CD4-positive, alpha-beta T cell treated with Interleukin-4 for 1 hour (primary cell): ENCODE measurements at places on chromosomes 12 and 14.

GRCh38 chr12:46903058-46903457 lies 77.3 kb upstream of the SLC38A4 start:
- DNase-seq = no peak

DNA sequence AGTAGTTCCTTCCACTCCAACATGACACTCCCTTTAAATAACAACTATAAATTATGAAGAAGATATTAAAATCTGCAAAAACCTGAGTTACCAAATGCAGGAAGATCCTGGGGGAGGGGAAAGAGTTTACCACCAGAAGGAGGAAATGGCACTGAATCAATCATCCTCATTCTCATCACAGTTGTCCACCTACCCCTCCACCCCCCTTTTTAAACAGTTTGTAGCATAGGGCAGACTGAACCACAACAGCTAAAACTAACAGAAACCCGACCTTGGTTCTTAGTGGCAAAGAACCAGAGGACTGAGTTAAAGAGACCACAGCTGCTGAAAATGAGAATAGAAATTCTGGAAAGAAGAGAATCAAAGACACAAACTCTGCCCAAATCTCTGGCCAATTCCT lies 189.5 kb downstream of the MED13L start:
- no peak for DNase-seq

DNA sequence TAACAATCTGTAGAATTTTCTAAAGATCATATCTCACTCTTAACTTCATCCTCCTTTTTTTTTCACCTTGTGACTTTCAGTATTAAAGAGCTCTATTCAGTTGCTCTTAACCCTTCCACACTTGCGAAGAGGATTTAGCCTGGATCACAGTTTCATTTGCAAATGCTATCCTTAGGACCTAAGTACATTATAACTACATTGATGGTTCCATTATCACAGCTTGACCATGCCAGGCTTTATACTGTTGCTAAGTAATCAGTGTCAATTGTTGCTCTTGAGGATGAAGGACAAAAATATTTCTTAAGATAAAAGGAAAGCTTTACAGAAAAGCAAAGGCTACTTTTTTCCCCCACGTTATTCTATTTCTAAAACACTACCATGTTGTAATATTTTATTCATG lies 122.2 kb downstream of the PDZRN4 start:
- DNase-seq = no peak

- DNase-seq = no peak
Measured at GRCh38 chr14:24071144-24071697, at the start of gene CPNE6. TSS of gene CPNE6 (plus strand) at chr14:24071562. CDS start at chr14:24072937, 1,375 bp downstream.

- DNase-seq = no peak
Measured at GRCh38 chr12:119249383-119250155, 70.8 kb downstream of the HSPB8 start.

- no peak for DNase-seq
Measured at GRCh38 chr12:12546314-12546772, 16.3 kb downstream of the DUSP16 start.

DNA sequence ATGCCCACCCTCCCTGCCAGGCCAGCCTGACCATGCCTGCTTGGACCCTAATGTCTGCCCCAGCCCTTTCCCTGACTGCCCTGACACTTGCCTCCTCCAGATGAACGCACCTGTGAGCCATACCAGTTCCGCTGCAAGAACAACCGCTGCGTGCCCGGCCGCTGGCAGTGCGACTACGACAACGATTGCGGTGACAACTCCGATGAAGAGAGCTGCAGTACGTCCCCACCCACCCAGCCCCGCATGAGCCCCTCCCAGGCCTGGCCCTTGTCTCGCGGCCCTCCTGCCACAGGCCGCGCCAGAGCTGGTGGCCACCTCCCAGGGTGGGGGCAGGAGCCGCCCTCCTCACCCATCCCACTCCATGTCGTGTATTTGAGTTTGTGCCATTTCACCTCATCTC lies 14.3 kb upstream of the NXPH4 start:
- DNase-seq = no peak

GRCh38 chr14:101932673-101933072 lies 31.7 kb upstream of the DYNC1H1 start:
- DNase-seq = no peak

DNA sequence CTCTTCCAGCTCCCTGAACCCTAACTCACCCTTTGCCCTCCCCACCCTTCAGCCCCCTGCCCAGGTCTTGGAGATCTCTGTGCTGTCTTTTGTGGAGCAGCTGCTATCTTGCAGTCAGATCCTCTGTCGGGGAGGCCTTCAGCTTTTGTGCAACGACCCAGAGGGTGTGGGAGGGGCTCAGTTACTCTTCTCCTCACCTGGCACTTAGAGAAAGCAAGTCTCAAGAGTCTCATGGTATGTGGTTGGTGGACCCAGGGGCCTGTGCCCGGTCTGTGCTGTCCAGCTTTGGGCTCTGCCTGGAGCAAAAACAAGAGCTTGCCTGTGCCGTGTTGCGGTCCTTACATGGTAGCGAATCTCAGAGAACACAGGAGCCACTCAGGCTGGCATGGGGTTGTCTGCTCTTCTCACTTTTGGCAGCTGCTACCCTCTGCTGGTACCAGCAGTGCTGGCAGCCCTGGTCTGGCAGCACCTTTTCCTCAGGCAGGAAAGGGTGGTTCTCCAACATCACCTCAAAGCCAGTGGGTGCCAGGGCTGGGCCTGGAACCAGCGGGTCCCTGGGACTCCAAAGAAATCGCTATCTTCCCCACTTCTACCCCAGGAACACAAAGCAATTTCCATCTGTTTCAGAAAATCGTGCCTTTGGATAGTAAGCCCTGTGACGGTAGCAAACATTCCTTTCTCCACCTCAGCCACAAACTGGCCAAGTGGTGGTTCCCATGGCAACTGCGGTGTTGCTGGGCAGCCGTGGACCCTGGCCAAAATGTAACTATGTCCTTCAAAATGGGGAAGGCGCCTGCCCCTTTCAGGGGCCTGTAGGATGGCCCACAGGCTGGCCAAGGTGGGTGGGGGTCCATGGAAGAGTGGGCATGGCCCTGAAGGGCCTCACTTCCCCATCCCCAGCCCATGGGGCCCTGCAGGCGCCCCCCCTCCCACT lies 90.0 kb downstream of the RIN3 start:
- peak; percentile 71 for DNase-seq

- no peak for DNase-seq
Measured at GRCh38 chr14:74577247-74577947, 34.6 kb downstream of the LTBP2 start.

- DNase-seq = no peak
Measured at GRCh38 chr12:106769546-106769945, 4.9 kb upstream of the RIC8B start.

- DNase-seq = no peak
Measured at GRCh38 chr14:82778008-82778590, 1244.4 kb upstream of the SEL1L start.

GRCh38 chr12:18468246-18469075 lies 207.1 kb downstream of the PIK3C2G start:
- no peak for DNase-seq

GRCh38 chr14:59004012-59004411 lies 184.5 kb upstream of the DAAM1 start:
- no peak for DNase-seq

GRCh38 chr12:88238406-88238805 lies 96.3 kb downstream of the TMTC3 start:
- DNase-seq = no peak

- no peak for DNase-seq
Measured at GRCh38 chr14:64614805-64615391, 65.1 kb downstream of the PPP1R36 start.

GRCh38 chr14:26056036-26056616 lies 541.7 kb downstream of the NOVA1 start:
- DNase-seq = no peak

DNA sequence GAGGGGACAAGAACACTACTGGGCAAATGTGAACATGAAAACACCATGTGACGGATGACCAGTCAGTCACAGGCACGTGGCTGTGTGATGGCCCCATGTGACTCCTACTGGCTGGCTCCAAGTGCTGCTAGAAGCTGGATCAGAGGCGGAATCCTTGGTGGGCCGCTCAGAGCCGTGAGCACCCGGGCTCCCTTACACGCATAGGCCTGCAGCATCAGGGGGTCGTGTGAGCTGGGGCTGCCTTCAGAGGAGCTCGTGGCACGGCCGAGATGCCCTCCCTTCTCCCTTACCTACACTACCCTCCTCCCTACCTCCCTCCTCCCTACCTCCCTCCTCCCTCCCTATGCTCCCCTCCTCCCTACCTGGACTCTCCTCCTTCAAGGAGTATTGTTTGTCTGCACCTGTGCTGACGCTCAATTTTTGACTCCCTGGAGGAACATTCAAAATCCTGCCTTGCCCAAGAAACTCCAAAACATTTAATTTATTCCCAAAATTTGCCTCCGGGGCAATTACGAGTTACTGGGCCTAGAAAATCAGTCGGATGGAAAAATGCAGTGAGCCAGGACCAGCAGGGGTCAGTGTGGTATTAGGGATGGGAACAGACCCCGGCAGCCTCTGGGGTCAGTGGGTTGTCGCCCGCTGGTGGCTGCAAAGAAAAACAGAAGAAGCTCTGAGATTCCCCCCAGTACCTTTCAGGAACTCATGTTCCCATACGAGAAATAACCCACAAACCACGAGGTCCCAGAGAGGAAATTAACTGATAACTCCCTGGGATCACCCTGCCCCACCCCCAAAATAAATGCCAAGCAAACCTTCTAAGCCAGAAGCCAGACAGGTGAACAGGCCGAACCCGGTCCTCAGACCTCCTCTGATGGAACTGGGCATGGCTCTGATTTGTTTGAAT lies 61.3 kb downstream of the C14orf132 start:
- DNase-seq = peak; percentile 66

DNA sequence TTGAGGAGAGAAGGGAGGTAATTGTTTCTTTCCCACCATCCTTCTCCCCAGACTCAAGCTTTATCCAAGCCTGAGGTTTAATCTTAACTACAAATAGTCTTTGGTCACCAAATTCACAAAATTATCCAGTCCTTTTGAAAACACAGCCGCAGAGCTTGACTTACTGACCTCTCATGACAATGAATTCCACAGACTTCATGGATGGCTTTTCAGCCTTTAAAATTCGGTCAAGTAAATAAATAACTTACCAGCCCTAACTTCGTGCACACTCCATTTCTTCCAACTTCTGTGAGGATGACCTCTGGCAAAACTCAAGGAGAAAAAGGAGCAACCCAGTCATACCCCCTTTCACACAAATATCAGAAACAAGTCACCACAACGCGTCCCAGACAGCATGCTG lies 137.0 kb upstream of the CDKN3 start:
- no peak for DNase-seq

GRCh38 chr12:20189767-20190166 lies 178.6 kb upstream of the PDE3A start:
- no peak for DNase-seq

- DNase-seq = peak; percentile 56
Measured at GRCh38 chr12:122064025-122064777, 14.4 kb upstream of the MLXIP start.

DNA sequence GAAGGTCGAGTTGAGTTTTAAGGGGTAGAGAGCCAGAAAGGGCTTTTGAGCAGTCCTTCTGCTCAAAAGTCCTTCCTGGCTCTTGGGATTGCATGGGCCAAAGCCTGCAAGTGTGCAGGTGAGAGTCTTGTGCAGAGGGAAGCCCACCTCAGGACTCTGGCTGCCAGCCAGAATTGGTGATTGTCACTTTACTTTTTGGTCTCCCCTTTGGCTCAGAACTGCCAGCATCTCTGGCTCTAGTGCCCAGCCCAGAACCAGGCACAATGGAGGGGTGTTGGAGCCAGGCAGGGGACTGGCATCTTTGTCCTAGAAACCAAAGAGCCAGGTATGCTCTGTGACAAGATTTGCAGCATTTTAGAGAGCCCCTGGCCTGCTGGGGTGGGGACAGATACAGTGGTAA lies 23.5 kb downstream of the FAM222A start:
- no peak for DNase-seq

DNA sequence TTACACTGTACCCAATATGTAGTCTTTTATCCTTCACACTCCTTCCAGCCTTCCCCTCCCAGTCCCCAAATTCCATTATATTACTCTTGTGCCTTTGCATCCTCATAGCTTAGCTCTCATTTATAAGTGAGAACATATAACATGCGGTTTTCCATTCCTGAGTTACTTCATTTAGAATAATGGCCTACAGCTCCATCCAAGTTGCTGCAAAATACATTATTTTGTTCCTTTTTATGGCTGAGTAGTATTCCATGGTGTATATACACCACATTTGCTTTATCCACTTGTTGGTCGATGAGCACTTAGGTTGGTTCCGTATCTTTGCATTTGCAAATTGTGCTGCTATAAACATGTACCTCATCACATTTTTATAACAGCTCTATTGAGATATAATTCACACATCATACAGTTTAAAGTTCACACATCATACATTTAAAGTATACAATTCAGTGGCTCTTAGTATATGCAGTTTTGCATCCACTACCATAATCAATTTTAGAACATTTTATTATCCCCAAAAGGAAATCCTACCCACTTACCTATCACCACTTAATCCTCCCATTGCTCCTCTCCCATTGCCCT lies 23.5 kb downstream of the RBMS2 start:
- DNase-seq = no peak

DNA sequence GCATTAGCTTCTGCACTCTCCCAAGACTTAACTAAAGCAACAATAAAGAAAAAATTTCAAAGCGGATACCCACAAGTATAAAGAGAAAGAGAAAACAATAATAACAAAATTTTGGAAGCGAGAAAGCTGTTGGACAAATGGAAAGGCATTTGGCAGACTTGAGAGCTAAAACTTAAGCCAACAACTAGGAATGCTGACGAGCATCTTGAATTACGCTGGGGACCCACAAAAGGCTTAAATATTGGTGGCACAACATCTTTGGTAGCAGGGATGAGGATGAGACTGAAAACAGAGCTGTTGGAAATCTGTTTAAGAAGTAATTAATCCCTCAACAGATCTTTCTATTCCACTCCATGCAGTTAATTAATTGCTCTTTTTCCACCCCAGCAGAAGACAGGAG lies 49.8 kb downstream of the LLPH start:
- DNase-seq = no peak

DNA sequence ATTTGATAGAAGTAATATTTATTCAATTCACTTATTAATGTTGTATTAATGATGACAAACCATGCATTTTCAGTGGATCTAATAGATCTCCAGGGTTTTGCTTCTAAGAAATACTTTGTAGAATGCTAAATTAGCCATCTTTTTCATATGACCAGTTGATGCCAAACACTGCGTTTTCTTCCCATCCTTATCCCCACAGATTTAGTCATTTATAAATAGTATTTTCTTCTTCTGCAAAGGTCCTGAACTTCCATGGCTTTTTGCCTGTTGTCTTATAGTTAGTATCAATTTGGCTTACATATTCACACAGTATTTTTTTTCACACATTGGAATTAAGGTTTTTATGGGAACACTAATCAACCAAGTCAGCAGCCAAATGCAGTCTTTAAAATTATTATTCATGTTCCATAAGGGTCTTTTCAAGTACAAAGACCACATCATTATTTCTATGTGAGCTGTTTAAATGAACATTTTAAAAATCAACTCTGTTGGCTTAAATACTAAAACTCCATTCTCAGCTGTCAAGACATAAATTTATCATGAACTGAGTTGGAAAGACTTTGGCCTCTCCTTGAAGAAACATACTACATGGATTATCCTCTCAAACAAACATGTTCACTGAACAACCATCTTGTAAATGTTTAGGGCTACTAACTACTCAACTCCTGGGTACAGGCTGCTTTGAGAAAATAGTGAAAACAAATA lies 1278.4 kb upstream of the FLRT2 start:
- no peak for DNase-seq

GRCh38 chr14:86597279-86597678 lies 1067.3 kb downstream of the FLRT2 start:
- no peak for DNase-seq
